ENCODE measurements at places on chromosomes 7 and 10.

GRCh38 chr7:137682596-137682995 lies 164.2 kb downstream of the DGKI start:
- DNase-seq, result peak; percentile 88

- DNase-seq, result no peak
These were observed 70.3 kb upstream of the AGK start for GRCh38 chr7:141480953-141481352.

DNA sequence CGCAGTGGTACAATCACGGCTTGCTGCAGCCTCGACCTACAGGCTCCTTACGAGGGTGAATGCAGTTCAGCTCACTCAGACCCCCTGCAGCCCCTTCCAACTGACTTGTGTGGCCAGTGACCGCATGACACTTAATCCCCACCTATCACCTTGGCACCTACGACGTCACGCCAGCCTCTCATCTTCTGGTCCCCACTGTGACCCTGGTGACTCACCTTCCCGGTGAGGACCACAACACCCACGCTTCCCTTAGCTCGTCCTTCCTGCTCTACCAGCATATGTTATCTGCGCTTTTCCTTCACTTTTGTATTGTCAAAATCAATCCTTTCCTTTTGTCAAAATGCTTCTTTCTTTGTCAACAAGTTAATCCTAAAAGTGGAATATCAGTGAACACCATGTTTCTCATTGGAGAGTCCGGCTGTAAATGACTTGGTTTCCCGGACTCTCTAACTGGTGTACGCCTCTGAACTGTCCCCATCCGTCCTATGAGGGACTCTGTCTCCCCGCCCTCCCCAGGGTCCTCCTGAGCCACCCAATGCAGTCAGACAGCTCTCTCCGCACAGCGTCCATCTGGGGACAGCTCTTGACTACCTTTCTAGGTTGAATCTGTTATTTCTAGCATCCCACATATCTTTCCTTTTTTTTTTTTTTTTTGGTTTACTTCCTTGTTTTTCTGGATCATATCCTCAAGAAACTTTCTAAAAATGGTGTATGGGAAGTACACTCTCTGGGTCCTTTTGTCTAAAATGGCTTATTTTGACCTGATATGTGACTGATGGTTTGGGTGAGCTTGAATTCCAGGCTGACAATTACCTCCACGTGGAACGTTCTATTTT lies 37.3 kb downstream of the CFAP46 start:
- peak; percentile 5 for DNase-seq

- DNase-seq, result no peak
These were observed 150.8 kb downstream of the DGKI start for GRCh38 chr7:137695942-137696341.

DNA sequence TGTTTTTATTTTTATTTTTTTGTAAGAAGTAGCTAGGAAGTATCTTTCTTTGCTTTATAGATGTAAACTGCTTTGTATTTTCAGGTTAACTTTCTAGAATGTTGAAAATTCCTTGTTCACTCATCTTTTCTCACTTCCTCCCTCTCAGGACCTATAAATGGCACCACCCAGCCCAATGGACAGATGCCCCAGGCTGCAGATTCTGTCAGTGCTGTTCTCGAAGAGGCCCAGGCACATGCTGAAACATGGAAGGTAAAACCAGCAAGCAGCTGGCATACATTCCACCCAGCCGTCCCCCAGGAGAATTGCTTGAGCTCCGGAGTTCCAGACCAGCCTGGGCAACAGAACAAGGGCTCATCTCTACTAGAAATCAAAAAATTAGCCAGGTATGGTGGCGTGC lies 47.1 kb upstream of the PDSS1 start:
- no peak for DNase-seq

DNA sequence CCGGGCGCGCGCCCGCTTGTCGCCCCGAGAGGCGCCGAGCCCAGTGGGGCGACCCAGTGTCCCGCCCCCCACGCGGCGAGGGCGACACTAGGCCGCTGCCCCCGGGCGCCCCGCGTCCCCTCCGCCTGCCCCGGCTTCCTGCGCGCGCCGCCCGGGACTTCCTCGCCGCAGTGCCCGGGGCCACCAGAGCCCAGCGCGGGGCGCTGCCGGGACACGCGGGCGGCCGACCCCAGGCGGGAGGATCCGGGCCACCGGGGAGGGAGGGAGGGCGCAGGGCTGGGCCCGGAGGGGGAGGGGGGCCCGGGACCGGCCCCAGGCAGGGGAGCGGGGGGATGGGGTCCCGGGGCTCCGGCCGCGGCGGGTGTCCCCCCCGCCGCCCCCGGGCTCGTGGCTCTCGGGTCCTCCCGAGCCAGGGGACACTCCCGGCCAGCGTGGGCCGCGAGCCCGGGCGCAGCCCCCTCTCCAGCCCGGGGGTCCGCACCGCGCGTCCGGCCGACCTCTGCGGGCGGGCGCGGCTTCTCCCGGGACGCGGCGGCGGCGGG lies 435 bp upstream of the PWWP2B start:
- DNase-seq, result peak; percentile 31

DNA sequence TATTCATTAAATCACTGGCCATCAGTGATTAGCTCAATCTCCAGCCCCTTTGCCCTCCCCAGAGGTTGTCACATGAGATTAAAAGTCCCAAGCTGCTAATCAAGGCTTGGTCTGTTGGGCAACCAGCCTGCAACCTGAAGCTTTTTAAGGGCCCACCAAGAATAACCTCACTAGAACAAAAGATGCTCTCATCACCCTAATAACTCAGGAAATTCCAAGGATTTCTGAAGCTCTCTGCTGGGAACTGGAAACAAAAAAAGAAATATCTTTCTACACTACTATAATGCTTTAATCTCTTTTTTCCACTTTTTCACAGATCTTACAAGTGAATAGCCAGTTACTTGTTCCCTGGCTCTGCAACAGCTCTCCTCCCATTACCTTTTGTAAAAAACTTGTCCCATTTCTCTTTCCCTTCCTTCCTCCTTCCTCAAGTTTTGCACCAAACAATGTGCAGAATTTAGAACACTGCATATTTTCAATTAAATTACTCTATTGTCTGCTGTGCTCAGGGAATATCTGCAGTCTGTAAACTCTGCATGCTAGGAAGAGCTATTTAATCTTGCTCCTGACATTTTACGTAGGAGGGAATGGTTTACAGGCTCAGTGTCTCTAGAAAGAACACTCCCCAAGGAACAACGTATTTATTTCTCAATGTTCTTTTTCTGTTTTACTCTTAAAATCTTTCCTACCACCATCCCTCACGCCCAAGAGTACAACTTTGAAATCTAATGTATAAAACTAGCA lies 169.1 kb downstream of the IMMP2L start:
- peak; percentile 33 for DNase-seq

DNA sequence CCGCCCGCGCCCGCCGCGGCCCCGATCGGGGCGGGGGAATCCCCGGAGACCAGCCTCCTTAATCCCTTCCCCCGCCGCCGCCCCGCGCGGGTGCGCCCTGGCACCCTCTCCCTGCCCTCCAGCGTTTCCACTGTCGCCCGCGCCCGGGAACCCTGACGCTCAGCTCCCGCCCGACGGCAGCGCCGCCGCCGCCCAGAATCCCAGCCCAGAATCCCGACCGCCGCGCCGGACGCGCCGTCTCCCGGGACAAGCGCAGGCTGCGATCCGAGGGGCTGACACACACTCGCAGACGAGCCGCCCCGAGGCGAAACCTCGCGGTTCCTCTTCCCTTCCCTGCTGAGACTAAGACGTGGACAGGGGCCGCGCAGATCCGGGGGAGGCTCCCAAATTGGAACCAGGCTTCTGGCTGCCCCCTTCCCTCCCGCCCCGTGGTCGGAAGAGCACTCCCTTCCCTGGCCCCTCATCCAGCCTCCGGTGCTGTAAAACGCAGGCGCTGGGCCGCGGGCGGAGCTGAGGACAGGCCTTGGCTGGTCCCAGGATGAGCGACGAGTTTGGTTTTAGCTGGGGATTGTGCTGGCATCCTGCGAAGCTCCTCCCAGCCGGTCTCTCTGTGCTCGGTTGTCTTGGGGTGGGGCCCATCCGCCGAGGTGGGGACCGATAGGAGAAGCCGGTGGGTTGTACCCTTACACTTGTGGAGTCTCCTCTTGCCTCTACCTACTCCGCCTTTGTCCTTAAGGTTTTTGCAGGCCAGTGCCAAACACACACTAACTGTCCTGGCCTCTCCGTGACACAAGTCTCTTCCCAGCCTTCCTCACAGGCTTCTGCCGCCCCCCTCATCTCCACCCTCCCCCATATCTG lies 1.1 kb downstream of the MARVELD1 start:
- DNase-seq, result peak; percentile 71

GRCh38 chr10:12235796-12236195 lies 39.8 kb downstream of the CDC123 start:
- DNase-seq, result peak; percentile 63

DNA sequence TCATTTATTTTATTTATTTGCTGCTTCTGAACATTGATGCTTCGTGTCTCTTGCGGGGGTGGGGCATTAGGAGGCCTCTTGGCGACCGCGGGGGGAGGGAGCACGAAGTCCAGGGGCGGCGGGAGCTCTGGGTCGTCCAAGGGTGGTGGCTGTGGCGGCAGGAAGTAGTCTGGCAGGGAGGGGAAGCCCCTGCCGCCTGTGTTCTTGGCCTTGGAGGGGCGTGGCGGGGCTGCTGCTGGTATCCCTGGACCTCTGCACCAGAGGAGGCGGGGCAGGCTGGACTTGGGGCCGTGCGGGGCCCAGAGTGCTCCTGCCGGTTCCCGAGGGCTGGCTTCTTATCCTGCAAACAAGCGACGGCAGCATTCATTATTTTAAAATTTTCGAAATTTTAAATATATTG lies 70.5 kb upstream of the ABI1 start:
- no peak for DNase-seq

- DNase-seq, result no peak
These were observed 167.3 kb upstream of the SLC13A1 start for GRCh38 chr7:123367031-123367430.

DNA sequence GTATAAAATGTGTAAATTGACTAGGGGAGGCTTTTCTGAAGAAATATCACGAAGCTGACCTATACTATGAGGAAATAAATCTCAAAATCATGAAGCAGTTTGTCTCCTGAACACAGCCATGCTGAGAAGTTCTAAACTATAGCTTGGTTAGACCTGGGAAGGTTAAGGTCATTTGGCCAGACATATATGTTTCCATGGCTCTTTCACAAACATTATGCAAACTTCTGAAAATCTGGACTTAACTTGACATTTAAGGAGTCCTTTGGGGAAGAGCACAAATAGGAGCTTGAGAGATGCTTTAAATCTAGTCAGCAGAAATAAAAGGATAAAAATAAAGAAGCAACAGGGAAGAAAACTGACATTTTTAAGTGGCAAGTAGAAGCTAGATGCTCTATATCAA lies 115.9 kb upstream of the MEOX2 start:
- DNase-seq, result no peak

DNA sequence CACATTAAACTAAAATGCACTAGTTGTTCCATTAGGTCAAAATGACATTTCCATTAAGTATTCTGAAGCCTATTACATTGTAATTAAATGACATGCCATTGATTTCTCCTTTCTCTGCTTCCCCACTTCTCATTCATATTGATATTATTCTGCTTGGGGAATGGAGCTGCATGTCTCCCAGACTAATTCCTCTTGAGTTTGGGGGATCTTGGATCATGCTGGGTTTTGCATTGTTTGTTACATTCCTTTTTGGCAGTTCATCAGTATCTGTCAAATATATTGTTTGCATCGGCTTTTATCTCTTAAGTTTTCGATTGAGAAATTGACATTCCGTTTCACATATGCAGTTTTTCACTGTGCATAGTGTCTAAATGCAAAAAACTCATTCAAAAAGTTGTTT lies 65.1 kb upstream of the CYP26C1 start:
- DNase-seq, result no peak

GRCh38 chr7:38291650-38292049 lies 18.2 kb upstream of the TARP start:
- DNase-seq, result no peak

DNA sequence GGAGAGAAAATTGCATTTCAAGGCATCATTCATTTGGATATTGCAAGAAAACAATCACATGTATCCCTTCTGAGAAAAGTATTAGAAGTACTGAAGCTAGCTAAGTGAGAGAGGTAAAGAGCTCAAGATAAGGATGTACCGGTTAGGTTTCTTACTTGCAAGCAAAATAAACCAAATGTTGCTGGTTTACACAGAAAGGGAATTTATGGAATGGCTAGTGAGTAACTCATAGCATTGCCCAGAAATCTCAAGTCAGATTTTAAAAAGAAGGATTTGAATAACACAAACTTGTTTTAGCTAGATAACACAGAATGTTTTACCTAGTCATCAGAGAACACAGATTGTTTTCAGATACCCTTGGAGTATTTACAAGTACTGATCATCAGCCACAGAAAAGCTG lies 30.6 kb downstream of the KLHL7 start:
- DNase-seq, result peak; percentile 72

DNA sequence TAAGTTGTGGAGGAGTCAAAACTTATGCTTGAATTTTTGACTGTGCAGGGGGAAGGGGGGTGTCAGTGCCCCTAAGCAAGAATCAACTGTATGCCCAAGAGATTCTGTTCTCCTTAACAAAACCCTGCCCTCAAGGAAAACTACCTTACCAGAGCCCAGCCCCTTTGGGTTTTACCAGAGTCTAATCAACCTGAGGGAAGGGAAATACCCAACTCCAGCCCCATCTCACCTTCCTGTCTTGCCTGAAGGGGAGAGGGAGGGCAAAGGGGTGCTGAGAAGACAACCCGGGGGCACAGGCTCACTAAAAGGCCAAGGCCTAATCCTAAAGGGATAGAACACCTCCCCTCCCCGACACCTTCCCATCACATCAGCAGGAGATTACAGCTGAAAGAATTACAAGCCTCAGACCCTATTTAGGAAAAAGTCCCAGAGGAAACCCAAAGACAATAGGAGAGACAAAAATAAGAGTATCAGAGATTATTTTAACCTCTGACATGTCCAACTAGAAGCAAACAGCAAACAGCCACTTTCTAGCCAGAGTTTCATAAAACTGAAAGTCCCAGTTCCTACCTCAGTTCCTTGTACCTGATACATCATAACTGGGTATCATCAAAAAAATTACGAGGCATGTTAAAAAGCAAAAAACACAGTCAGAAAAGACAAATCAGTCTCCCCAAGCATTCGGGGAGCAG lies 26.8 kb upstream of the C7orf33 start:
- no peak for DNase-seq

- peak; percentile 59 for DNase-seq
These were observed 38.2 kb downstream of the MDH2 start for GRCh38 chr7:76086070-76086469.

- DNase-seq, result no peak
These were observed 10.2 kb downstream of the TUBGCP2 start for GRCh38 chr10:133298466-133298865.

DNA sequence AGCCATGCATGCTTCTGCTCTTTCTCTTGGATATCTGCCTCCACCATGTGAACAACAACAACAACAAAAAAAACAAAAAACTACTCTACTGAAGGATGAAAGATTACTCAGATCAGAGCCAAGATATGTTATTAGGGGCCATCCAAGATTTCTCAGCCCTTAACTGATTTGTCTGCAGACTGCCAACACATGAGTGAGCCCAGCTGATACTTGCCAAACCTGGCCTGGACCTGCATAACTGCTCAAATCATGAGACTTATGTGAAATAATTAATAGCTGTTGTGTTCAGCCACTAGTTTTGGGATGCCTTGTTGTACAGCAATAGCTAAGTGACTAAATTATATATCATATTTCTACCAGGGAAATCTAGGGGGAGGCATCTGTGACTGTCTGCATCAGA lies 334.5 kb upstream of the SORCS1 start:
- no peak for DNase-seq
